Lung microvascular endothelial cell (primary cell): ENCODE measurements at places on chromosomes 13 and 19.
A peak's percentile ranks its signal among the peaks of the same experiment; 100 is the strongest.

DNA sequence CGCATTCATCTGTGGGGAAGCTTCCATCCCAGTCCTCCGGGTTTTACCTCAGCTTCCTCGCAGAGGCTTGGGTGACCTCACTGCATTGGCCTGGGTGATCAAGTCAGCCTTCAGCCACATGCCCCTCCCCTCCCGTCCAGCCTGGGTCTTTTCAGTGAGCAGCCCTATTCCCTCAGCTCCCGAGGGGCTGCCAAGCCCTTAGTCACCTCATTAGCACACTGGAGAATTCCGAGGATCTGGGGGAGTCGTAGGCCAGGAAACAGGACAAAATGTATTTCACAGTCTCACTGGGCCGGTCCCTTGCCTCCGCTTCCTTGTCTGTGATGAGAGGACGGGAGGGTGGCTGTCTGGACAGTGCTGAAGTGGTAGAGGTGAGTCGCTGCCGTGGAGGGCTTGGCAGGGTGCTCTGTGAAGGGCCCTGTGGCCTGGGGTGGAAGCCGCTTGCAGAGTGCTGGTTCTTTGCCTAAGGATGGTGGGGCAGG is 19.9 kb downstream of the KDM4B start:
- DNase-seq, result peak; percentile 44

- no peak for DNase-seq
These were observed 42.9 kb downstream of the LRCH1 start for GRCh38 chr13:46595885-46596275.

DNA sequence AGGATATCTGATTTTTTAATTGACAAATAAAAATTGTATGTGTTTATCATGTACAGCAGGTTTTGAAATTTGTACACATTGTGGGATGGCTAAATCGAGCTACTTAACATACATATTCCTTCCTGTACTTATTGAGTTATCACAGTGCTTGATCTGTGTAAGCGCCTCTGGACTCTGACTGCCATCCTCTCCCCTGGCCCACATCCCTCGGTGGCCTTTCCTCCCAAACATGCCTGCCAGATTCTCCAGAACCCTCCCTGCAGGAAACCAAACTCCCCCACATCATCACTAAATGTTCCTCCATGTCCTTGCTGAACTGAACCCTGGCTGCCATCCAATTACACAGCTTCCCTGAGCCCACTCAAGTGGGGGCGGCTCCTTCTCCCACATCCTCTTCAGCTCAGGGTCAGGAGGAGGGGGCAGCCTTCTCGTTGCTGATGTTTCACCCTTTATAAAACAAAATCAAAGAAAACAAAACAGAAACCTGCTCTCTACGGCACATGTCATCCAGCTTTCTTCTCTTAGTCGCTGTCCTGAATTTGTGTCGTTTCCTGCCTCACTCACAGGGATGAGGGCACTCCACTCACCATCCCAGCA is 97.1 kb upstream of the SPATA13 start:
- peak; percentile 44 for DNase-seq

- peak; percentile 45 for DNase-seq
These were observed 250.3 kb upstream of the ATXN8OS start for GRCh38 chr13:69857183-69857821.

DNA sequence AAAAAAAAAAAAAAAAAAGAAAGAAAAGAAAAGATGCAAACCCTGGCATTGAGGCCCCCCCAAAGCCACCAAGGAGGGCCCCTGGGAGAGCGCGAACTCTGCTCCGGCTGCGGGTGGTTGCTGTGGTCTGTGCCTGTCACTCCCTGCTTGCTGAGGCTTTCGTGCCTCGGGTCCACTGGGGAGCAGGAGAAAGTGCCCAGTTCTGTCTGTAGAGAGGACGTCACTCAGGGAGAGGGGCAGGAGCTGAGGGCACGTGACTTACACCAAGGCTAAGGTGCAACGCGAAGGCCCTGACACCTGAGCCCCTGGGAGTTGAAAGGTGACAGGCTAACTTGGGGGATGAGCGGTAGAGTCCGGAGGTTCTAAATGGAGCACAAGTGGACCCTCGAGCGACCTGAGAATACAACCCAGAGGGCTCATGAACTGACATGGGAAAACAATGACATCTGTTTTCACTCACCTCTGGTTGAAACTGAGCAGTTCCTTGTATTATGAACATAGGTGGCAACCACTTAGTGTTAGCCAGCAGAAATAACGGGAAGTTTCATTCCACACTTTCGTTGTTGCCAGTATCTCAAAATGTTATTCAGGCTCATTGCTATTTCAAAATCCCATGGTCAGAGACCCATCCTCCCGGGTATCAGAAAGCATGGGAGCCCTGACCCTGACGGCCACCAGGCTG is 69.2 kb upstream of the TM9SF2 start:
- DNase-seq, result peak; percentile 59

GRCh38 chr19:53424968-53425597 is 6.7 kb upstream of the ZNF761 start:
- DNase-seq, result peak; percentile 77

DNA sequence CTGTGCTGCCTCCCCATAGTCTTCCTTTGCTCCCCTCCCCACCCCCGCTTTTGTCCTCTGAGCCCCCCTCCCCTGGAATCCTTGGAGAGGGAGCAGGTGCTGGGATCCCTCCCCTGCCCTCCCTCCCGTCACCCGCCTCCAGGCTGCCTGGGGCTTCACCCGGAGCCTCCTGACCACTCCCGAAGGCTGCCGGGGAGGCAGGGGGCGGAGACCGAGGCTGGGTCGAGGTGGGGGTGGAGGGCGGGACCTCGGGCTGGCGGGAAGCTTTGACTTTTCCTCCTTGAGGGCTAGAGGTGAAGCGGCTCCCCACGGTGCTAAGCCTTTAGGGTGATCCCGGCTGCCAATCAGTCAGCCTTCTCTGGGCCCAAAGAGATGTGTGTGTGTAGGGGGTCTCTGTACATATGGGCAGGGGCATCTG is 1.5 kb downstream of the KMT5C start:
- peak; percentile 36 for DNase-seq

DNA sequence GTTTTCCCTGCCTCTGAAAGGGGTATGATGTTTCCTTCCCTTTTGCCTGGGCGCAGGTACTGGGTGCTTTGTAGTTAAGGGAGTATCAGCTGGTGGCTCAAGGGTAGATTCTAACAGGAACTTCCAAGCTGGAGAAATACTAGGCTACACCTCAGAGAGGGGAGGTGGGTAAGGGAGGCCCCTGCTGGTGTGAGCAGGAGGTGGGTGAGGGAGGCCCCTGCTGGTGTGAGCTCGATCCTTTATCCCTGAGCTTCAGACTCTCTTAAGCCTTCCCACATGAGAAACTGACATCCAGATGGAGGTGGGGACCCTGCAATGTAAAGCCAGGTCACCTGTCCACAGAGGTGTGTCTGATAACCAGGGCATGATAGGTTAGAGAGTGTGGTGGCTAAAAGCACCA is 32.1 kb downstream of the CYP2B6 start:
- no peak for DNase-seq

- DNase-seq, result peak; percentile 66
These were observed 3.1 kb upstream of the TNFAIP8L1 start for GRCh38 chr19:4636151-4636717.

- DNase-seq, result no peak
These were observed 41.0 kb downstream of the CELF5 start for GRCh38 chr19:3265432-3265831.

DNA sequence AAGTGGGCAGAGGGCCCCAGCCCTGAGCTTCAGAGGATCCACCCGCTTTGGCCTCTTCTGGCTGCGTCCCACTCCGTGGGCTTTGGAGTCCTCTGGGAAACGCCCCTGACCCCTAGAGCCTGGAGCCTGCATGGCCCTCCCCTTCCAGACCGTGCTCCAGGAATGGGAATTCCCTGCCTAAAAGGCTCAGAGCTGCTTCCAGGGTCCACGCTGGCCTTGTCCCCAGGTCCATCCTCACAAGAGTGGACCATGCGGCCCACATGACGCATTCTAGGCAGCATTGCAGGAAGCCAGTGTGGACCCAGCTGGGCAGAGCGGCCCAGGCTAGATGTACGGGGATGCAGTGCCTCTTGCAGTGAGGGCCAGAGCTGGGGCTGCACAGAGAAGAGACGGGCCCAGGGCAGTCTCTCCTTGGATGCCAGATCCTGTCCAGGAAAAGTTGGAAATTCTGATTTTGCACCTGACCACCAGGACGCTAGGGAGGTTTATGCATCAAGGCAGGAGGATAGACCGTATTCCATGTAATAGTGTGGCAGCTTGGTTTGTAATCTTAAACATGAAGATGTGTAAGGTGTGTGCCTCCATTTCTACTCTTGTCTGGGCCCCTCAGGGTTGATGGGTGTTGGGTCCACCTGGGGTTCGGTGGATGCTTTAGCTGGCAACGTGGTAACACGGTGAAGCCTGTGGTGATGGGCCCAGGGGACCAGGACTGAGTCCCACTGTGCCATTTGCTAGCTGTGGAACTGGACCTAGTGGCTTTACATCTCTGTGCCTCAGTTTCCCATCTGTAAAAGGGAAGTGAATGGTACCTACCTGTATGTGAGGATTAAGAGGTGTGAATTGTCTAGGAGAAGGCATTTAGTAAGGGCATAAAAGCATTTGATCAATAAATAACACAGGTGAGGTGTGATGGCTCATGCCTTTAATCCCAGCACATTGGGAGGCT is 14.8 kb upstream of the FXYD3 start:
- no peak for DNase-seq

GRCh38 chr19:2841855-2842574 is 740 bp downstream of the ZNF555 start:
- no peak for DNase-seq

- DNase-seq, result peak; percentile 81
These were observed 49.8 kb downstream of the BICRA start for GRCh38 chr19:47658431-47659348.

DNA sequence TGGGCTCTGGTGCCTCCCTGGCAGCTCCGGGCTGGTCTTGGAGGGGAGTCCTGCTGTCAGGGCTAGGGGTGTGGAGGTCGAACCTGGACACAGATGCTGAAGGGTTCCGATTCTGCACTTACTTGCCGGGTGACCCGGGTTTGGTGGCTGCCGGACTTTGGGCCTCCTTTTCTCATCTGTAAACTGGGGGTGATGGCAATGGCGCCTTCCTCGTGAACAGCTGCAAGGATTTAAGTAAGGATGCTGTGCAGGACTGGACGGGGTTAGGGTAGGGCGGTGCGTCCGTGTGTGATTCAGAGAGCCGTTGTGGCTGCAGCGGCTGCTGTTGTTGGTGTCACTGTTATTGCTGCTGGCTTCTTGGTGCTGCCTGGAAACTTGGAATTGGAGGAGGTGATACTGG is 2.4 kb downstream of the HPN start:
- no peak for DNase-seq

DNA sequence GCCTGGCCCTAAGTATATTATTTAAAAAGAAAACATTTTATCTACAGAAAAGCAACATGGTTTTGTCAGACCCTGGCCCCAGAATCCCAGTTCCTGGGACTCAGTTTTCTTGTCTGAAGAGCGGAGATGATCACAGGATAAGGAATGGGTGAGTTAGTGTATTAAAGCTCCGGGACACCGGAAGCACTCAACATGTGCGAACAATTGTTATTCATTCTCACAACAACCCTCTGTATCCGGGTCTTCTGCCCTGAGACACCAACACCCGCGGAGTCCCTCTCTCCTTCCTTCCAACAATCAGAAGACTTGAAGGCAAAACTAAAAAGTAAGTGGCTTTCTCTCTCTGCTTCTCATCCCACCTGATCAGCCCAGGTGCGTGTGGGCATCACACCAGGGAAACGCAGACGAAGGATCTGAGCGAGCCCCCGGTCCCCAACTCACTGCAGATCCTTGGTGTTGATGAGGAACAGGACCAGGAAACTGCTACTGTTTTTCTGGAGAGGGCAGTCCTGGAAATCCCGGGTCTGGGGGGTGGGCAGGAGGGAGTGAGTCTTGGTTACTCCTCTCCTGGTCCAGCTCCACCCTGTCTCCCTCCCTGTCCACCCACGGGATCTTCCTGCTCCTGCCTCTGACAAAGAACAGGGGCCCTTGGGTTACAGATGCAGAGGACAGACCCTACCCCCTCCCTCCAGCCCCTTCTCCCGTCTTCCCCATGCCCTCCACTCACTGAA is 2.0 kb downstream of the GPR108 start:
- DNase-seq, result peak; percentile 36

GRCh38 chr13:44765001-44765471 is 188.9 kb upstream of the TSC22D1 start:
- no peak for DNase-seq

GRCh38 chr13:106299621-106300020 is 235.8 kb downstream of the EFNB2 start:
- DNase-seq, result no peak

DNA sequence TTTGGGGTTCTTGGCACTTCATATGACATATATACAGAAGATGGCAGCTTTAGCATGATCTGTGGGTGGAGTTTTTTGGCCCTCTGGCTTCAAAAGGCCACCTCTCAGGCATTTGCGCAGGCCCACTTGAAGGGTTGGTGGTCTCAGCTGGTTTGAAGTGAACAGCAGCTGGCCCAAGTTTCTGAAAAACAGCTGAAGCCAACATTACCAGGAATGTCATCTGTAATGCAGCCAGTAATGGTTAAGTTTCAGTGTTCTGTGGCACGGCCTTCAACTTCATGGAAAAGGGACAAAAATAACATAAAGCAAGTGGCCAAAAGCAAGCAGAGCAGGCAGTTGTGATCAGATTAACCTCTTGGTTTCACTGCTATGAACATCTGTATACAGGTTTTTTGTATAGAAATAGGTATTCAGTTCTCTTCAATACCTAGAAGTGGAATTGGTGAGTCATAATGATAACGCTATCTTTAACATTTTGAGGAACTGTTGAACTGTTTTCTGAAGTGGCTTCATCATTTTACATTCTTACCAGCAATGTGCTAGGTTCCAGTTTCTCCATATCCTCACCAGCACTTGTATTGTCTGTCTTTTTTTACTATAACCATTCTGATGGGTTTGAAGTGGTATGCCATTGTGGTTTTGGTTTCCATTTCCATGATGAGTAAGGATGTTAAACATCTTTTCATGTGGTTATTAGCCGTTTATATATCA is 245.4 kb downstream of the SHISA2 start:
- no peak for DNase-seq

DNA sequence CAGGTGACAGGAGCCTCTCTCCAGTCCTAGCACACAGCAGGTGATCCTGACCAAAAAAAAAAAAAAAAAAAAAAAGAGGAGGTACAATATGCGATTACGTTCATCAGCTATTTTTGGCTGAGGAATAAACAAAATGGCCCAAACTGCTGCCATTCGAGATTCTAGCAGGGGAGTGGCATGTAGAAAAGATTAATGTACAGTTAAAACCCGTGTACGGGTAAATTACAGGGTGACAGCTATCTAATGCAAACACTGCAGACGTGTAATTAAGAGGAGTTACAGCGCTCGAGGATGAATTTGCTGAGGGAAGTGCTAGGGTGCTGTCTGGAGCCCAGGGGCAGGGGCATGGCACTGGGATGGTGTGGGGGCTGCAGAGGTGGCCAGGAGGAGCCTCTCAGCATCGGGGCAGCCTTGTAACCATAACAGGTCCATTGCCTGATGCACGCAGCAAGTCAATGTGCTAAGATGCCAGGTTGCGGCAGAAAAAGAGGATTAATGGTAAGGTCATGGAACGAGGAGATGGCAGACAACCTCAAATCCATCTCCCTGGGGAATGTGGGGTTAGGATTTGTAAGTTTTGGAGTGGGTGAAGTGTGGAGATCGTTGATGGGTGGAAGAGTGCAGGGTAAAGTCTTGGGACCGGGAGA is 17.4 kb downstream of the CHST8 start:
- no peak for DNase-seq
